ENCODE measurements at places on chromosomes 7 and 10. TPM values are rescaled to one million over a fixed set of nuclear protein-coding genes. Genes with fewer than 3 reads are reported as not detected.
A peak's percentile ranks its signal among the peaks of the same experiment; 100 is the strongest.

DNA sequence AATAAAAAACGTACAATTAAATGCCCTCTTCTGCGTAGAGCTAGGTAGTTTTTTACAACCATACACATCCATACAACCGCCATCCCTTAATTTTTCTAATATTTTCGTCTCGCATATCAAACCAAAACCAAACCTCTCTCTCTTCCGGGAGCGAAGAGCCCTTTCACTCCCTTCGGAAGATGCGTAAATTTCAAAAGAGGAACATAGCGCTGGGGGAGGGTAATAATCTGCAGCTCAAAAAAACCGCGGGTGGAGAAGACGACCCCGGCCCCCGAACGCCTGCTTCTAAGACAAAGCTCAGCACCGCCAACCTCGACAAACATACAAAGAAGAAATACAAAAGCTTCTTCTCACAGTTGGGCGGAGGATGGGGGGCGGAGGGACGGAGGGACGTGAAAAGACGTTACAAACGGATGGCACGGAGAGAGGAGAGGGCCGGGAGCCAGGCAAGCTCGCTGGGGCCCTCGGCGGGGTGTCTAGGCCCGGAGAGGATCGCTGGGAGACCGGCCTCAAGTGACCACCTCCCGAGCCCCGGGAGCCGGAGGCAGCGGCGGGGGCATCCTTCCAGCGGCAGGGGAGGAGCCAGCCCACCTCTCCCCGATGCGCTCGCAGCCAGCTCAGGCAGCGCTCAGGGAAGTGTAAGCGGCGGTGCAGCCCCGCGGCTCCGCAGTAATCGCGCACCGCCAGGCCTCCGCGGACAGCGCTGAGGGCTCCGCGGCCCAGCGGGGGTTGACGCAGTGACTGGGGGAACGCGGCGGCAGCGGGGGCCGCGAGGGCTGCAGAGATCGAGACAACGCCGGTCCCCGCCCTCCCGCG is 851 bp downstream of the MKRN1 start:
- peak overlapping the region; percentile 97 for H3K27ac ChIP-seq
- no peaks in the 10 kb centered on the region for H3K36me3 ChIP-seq
- H3K27me3 ChIP-seq: no peaks in the 10 kb centered on the region

The RTKN2 gene
- 13.2 TPM for total RNA-seq

The MOGAT3 gene
- not detected for total RNA-seq

DNA sequence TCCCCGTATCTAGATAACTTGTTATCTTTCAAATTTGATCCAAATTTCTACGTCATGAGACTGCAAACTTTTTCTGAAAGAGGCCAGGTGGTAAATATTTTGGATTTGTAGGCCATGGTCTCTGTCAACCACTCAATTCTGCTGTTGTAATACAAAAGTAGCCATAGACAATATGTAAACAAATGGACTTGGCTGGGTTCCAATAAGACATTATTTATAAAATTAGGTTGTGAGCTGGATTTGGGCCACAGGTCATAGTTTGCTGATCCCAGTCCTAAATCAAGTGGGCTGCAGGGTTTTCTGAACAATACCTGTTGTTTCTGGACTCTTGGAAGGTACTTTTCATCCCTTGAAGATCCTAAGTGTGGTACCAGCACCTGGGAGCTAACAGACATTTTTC is 1178.0 kb downstream of the SORCS1 start:
- DNase-seq: no peak
- H3K27me3 ChIP-seq: no peaks in the 10 kb centered on the region
- H3K27ac ChIP-seq: no peak overlapping the region

DNA sequence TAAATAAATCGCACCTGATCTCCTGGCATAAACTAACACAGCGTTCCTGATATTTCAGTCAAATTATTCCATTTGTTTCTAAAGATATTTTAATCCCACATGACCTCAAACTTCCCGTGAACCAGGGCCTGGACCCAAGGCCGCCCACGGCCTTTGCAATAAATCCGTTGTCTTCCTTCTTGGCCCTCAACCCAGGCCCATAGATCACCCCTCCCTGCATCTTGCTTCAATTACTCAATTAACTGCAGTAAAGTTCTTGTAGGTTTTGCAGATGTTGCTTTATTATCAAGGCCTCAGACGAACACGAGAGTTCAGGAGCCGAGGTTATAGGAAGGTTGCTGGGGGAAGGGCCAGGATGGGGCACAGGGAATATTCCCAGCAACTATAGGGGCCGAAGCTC is 249.4 kb downstream of the RAB11FIP2 start:
- no peaks in the 10 kb centered on the region for H3K4me1 ChIP-seq
- no peaks in the 10 kb centered on the region for H3K36me3 ChIP-seq
- DNase-seq: no peak
- H3K27me3 ChIP-seq: peaks cover 33% of the 10 kb centered on the region

- DNase-seq: no peak
- H3K36me3 ChIP-seq: no peaks in the 10 kb centered on the region
- no peak overlapping the region for H3K4me3 ChIP-seq
- no peak overlapping the region for H3K27ac ChIP-seq
- no peaks in the 10 kb centered on the region for H3K27me3 ChIP-seq
Measured at GRCh38 chr10:76395251-76395650, 963.8 kb downstream of the LRMDA start.

The WNT2 gene
- 0.33 TPM for total RNA-seq

The LAMB4 gene
- 0.12 TPM for total RNA-seq

The PARD3 gene
- total RNA-seq: 85.3 TPM

The OR2A12 gene
- not detected for total RNA-seq

- H3K4me3 ChIP-seq: no peak overlapping the region
- H3K36me3 ChIP-seq: no peaks in the 10 kb centered on the region
- DNase-seq: no peak
- H3K4me1 ChIP-seq: peaks cover 3% of the 10 kb centered on the region
- no peak overlapping the region for H3K27ac ChIP-seq
Measured at GRCh38 chr7:14807507-14807906, 95.0 kb downstream of the DGKB start.

DNA sequence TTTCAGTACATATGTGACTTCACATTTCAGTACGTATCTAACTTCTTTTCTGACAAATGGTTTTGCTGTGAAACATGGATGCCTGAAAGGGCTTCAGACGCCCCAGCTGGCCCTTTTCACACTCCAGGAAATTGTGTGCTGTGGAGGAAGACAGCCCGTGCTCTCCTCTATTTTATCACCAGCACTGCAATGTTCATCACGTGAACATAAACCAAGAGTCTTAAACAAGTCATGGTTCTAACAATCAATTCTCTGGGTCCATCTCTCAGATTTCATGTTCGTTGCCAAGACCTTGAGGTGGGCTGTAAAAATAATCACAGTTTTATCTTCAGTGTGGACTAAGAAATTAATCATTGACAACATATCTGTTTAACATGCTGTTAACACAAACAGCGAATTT is 141.2 kb downstream of the WDR37 start:
- H3K4me1 ChIP-seq: peaks cover 23% of the 10 kb centered on the region
- peaks cover 25% of the 10 kb centered on the region for H3K27me3 ChIP-seq
- DNase-seq: no peak
- H3K27ac ChIP-seq: peak overlapping the region; percentile 10
- no peaks in the 10 kb centered on the region for H3K36me3 ChIP-seq

GRCh38 chr10:89337484-89337883 is 9.7 kb downstream of the IFIT3 start:
- H3K4me3 ChIP-seq: no peak overlapping the region
- H3K27me3 ChIP-seq: no peaks in the 10 kb centered on the region

DNA sequence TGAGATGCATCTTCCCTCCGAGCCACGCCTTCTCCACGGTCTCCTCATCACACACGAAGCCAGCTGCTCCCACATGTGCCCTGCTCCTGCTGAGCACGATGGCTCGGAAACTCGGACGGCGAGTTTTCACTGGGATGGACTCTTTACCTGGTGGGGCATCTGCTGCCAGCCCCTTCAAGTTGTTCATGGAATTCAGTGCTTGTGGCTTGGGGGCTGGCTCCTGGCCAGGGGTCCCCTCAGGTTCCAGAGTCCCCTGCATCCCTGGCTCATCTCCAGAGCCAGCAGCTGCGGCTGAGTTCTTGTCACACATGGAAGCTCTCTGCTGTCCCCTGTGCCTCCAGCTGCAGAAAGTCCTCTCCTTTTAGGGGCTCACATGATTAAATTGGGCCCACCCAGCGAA is 654.0 kb downstream of the SDK1 start:
- peaks cover 26% of the 10 kb centered on the region for H3K36me3 ChIP-seq
- peak overlapping the region; percentile 56 for H3K27ac ChIP-seq
- H3K4me1 ChIP-seq: peaks cover 9% of the 10 kb centered on the region
- H3K4me3 ChIP-seq: no peak overlapping the region
- no peak for DNase-seq

The AVPI1 gene
- 4.3 TPM for total RNA-seq

The HTR7 gene
- total RNA-seq: 0.93 TPM

DNA sequence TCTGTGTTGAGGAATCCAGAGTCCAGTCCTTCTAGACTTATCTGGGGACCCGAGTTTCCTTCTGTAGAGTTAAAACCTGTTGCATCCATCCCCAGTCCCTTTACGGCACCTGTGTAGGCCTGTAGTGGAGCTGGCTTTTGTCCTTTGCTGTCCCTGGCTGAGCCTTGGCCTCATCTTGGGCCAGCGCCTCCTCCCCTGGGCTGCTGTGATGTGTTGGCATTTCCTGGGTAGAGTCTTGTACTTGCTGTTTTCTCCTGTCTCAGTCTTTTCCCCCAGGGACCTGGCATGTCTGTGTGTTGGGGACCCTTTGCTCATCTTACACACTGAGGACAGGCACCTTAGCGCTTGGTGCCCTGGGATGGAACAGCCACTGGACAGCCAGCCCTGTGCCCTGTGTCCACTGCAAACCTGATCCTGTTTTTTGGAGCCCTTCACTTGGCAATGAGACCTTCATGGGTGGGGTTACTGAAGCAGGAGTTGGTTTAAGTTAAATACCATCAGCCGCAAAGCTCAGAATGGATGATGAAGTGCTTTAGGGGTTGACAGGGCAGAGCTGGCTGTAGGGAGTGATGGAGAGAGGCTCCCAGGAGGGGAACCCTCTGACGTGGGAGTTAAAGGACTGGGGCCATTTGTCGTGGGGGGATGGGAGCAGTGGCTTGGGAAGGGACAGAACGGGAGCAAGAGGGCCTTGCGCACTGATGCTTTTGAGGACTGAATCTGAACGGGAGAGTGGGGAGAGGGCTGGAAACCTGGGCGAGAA is 50.9 kb downstream of the CUX1 start:
- no peak overlapping the region for H3K4me3 ChIP-seq
- H3K36me3 ChIP-seq: peaks cover 3% of the 10 kb centered on the region
- peak overlapping the region; percentile 96 for H3K27ac ChIP-seq
- peaks cover 39% of the 10 kb centered on the region for H3K4me1 ChIP-seq
- no peaks in the 10 kb centered on the region for H3K27me3 ChIP-seq
- DNase-seq: no peak

- peak overlapping the region; percentile 42 for H3K27ac ChIP-seq
- peaks cover 3% of the 10 kb centered on the region for H3K27me3 ChIP-seq
- no peaks in the 10 kb centered on the region for H3K36me3 ChIP-seq
Measured at GRCh38 chr7:43211286-43211685, 98.8 kb downstream of the HECW1 start.

The ITIH2 gene
- 4.9 TPM for total RNA-seq

The UCN3 gene
- 1.3 TPM for total RNA-seq

The ITGA8 gene
- total RNA-seq: 0.36 TPM

- H3K27me3 ChIP-seq: no peaks in the 10 kb centered on the region
- H3K36me3 ChIP-seq: no peaks in the 10 kb centered on the region
- H3K4me1 ChIP-seq: no peaks in the 10 kb centered on the region
- H3K4me3 ChIP-seq: no peak overlapping the region
- no peak overlapping the region for H3K27ac ChIP-seq
Measured at GRCh38 chr10:66717231-66717981, 208.4 kb upstream of the LRRTM3 start.

GRCh38 chr10:84522612-84523462 is 194.4 kb downstream of the CCSER2 start:
- no peak overlapping the region for H3K4me3 ChIP-seq
- H3K36me3 ChIP-seq: peaks cover 11% of the 10 kb centered on the region
- peak overlapping the region; percentile 50 for H3K27ac ChIP-seq
- DNase-seq: no peak
- no peaks in the 10 kb centered on the region for H3K27me3 ChIP-seq

DNA sequence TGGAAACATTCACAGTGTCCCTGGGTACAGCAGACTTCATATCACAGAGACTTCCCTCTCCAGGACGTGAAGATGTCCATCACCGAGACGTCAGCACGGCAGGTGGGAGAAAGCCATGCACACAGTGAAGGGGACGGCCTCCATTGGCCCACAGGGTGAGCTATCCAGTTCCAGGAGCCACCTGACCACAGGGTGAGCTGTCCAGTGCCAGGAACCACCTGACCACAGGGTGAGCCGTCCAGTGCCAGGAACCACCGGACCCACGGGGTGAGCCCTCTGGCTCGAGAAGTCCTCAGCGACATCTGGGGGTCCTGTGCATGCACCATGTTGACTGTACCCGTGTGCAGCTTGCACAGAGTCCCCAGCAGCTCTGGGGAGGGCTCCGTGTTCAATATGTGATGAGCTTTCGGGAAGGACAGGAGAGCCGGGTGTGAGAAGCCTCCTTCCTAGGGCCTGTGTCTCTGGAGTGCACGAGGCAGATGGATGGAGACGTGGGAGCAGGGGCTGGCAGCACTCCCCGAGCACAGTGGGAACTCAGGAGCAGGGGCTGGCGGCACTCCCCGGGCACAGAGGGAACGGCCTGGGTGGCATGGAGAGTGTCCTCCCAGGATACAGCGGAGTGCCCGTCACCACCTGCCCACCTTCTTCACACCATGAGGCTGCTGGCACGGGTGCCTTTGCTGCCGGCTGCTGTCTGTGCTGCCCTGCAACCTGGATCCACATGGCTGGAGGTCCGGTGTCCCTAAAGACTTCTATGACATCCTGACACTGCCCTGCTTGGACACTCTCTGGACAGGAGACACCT is 616.2 kb downstream of the DNAJB6 start:
- H3K36me3 ChIP-seq: no peaks in the 10 kb centered on the region
- H3K27ac ChIP-seq: no peak overlapping the region
- H3K4me1 ChIP-seq: no peaks in the 10 kb centered on the region
- peaks cover 13% of the 10 kb centered on the region for H3K27me3 ChIP-seq

Data from progenitor cell of endocrine pancreas (in vitro differentiated cells).